ENCODE measurements at places on chromosomes 6 and 20. TPM values are rescaled to one million over a fixed set of nuclear protein-coding genes. Genes with fewer than 3 reads are reported as not detected.

- H3K27me3 ChIP-seq = no peaks in the 10 kb centered on the region
- no peak overlapping the region for H3K27ac ChIP-seq
- H3K4me3 ChIP-seq = no peak overlapping the region
- H3K36me3 ChIP-seq = no peaks in the 10 kb centered on the region
- no peaks in the 10 kb centered on the region for H3K4me1 ChIP-seq
These were observed 82.3 kb upstream of the KIF25 start for GRCh38 chr6:167915139-167915538.

Gene CST5
- total RNA-seq = not detected

Gene TOX2
- 2.4 TPM for total RNA-seq

- no peaks in the 10 kb centered on the region for H3K27me3 ChIP-seq
- H3K4me3 ChIP-seq = no peak overlapping the region
- H3K4me1 ChIP-seq = peaks cover 4% of the 10 kb centered on the region
These were observed 3.0 kb upstream of the CDH26 start for GRCh38 chr20:59955131-59955796.

Data from activated T-helper 2 cell treated with anti-CD3 and anti-CD28 coated beads, Interferon-gamma antibody, Interleukin-2, Interleukin-4, amounts not matched to agents 10 μg/mL and 5 μg/mL and 100 μg/mL, durations not matched to agents 14 hours and 24 hours and 36 hours (primary cell).